ENCODE measurements at places on chromosomes 1 and 21.
A peak's percentile ranks its signal among the peaks of the same experiment; 100 is the strongest.

- DNase-seq: no peak
These were observed 13.5 kb downstream of the MOV10 start for GRCh38 chr1:112687785-112688496.

DNA sequence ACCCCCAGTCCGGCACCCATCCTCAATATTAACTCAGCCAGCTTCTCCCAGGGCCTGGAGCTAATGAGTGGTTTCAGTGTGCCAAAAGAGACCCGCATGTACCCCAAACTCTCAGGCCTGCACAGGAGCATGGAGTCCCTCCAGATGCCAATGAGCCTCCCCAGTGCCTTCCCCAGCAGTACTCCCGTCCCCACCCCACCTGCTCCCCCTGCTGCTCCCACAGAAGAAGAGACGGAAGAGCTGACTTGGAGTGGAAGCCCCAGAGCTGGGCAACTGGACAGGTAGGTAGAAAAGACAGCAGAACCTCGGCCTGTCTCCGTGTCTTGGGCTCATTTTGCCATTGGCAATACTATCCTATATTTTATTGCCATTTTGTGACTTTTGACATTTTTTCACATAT is 45.4 kb upstream of the IPO9 start:
- DNase-seq: no peak

GRCh38 chr1:53087332-53088285 is 25.6 kb downstream of the PODN start:
- no peak for DNase-seq

DNA sequence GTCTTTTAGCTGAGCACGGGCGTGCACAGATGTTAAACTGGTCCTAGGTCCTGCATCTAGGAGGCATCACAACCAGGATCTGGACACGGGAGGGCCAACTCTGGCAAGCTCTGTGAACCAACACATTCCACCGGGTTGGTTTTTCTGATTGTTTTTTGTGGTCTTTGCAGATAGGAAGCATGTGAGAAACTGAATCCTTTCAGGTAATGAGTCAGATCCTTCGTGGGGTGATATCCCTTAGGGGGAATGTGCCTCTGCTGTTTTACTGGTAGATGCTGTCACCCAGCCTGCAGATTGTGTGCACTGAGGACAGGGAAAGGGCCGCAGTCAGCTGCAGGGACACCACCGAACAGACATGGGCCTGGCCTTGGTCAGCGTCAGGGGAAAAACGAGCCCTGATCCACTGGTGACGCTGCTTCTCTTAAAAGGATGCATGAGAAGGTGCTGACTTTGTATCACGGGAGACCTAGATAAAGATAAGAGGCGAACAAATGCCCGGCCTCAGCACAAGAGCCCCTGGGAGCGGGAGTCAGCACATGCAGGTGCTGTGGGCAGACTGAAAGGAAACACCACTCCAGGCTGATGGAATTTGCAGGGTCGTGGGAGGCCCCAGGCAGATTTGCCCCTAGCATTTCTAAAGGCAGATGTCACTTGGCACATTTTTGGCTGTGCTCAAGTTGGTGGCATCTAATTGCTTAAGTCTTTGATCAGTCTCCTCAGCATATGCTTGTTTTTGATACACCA is 51.1 kb downstream of the DOP1B start:
- no peak for DNase-seq

DNA sequence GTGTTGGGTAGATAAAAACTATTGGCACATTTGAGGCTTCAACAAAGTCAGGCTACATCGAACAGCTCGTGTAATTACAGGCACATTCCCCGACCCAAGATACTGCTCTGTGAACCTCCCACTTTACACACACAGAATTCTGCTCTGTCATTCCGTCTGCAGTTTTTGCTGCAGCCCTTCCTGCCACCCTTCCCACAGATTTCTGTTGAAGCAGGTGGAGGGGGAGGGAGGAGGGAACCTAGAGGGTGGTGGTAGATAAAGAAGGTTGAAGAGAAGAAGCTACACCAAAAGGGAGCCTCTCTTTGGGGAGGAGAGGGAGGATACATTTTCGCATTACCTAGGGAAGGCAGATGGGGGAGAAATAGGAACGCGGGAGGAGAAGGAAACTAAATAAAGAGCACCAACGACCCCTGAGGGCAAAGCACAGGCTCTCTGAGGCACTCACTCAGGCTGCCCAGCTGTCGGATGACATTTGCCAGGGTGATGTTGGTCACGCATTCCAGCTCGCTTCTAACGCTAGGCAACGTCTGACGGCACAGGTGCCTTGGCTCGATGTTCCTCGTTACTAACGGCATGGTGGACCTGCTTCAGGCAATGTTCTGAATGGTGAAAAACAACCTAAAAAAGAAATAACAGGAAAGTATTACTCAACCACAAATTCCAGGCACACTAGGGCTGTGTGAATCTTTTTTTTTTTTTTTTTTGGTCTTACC is 36.0 kb downstream of the GPR3 start:
- DNase-seq: peak; percentile 36

- no peak for DNase-seq
These were observed 26.8 kb downstream of the TP73 start for GRCh38 chr1:3679098-3679555.
